ENCODE measurements at places on chromosomes 11 and 22.

DNA sequence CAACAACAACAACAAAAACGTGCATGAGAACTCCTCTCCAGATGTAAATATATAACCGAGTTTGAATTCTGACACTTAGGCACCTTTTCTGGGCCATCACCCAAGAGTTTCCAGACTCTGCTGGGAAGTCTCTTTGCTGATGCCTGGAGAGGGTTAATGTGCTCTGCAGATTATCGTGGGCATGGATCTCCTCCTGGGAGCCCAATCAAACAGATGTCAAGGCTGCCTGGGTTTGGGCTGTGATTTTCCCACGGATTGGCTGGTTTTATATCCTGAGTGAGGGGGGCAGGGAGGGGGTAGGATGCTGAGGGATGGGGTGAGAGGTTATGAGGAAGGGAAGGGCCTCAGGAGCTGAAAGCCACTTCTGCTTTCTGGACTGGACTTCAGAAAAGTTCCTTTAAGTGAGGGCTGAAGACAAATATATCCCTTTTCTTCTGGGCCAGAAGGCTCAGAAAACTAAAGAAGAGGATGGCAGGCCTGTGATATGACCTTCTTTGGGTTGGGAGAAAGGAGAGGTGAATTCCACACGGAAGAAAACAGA lies 4.2 kb downstream of the ELF5 start:
- DNase-seq = no peak

- DNase-seq = no peak
These were observed 6.7 kb upstream of the VSIG10L2 start for GRCh38 chr11:125939081-125939521.

DNA sequence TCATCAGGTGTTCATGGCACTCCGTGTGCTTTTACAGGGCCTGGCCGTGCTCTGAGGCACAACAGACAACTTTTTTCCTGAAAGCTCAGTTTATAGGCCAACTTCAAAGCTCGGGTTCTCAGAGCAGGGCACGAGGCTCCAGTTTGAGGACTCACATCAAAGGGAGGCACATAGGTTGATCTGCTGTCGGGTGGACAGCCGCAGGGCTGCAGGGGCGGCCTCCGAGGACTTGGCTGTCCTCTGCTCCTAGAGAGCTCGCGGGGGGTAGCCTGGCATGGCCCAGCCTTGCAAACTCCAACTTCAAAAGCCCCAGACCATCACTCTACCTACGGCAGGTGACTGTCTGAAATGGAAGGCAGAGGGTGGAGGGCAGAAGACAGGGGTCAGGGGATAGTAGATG lies 31.6 kb downstream of the C11orf58 start:
- no peak for DNase-seq

DNA sequence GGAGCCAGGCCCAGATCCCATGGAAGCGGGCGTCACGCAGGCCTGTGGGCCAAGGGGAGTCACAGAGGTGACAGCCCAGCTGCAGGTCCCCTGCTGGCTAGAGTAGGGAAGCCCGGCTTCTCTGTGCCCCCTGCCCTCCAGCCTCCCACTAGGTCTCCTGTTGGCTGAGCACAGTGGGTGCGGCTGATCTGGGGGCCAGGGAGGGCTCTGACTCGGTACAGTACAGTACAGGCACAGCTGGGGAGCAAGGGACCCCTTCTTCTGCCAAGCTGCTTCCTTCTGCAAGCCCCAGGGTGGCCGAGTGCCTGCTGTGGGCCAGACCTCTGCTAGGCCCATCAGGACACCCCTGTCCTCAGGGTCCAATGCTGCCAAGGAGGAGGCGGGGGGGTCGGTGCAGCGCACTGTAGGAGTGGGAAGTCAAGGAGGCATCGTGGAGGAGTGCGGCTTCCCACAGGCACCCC lies 10.1 kb downstream of the SUSD2 start:
- no peak for DNase-seq

GRCh38 chr22:39739338-39740027 lies 154.1 kb downstream of the ENTHD1 start:
- DNase-seq = no peak

- no peak for DNase-seq
These were observed 558.1 kb downstream of the ETS1 start for GRCh38 chr11:128029219-128029722.
